ENCODE measurements at places on chromosomes 6 and 20. TPM values are rescaled to one million over a fixed set of nuclear protein-coding genes. Genes with fewer than 3 reads are reported as not detected.

Gene RCAN2
- total RNA-seq: not detected

Gene MYO6
- 2.4 TPM for total RNA-seq

Gene SNPH
- total RNA-seq: 9.7 TPM

Gene TINAG
- total RNA-seq: not detected

Gene FAM162B
- total RNA-seq: not detected

Gene COL12A1
- 0.21 TPM for total RNA-seq

Gene STMND1
- not detected for total RNA-seq

Gene MACROD2
- 1.7 TPM for total RNA-seq

Gene TFAP2D
- total RNA-seq: not detected

All from mononuclear cell (primary cell).